ENCODE measurements at places on chromosomes 1 and 21.

DNA sequence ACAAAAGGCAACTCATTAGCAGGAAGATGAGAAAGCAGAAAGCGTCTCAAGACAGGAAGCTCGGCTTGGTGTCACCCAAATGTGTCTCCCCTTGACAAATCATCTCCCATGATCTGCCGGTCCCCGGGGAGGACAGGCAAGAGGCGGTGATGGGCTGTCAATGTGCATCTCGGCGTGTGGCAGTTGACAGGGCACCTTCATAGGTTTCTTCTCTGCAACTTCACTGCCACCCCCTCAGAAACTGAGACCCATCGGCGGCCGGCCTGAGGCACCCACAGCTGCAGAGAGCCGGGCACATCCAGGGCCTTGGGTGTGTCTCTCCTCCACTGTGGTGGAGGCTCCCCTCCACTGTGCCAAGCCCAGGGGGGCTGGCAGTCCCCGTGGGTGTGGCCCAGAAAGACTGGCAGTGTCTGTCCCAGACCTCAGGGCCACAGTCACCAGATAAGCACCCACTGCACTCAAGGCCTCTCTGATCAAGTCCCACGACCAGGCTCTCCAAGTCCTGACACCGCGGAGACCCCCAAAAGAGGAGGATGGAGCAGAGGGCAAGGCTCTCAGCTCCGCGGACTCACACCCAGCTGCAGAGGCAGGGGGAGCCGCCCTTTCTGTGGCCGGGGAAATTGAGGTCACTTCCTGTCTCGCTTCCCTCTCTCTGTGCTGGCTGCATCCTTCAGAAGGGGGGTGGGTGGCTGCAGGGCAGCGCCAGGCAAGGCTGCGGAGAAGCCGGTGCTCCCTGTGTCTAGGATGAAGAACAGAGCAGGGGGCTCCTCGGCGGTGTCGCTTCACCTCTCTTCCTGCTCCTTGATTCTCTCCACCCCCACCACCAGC is 39.6 kb upstream of the LBR start:
- H3K27me3 ChIP-seq, result no peaks in the 10 kb centered on the region
- no peak overlapping the region for H3K4me3 ChIP-seq
- H3K36me3 ChIP-seq, result no peaks in the 10 kb centered on the region
- DNase-seq, result no peak
- H3K4me1 ChIP-seq, result peaks cover 48% of the 10 kb centered on the region
- H3K27ac ChIP-seq, result no peak overlapping the region

- H3K4me1 ChIP-seq, result no peaks in the 10 kb centered on the region
- no peak overlapping the region for H3K27ac ChIP-seq
These were observed 20.6 kb downstream of the SLC30A10 start for GRCh38 chr1:219907772-219908070.

DNA sequence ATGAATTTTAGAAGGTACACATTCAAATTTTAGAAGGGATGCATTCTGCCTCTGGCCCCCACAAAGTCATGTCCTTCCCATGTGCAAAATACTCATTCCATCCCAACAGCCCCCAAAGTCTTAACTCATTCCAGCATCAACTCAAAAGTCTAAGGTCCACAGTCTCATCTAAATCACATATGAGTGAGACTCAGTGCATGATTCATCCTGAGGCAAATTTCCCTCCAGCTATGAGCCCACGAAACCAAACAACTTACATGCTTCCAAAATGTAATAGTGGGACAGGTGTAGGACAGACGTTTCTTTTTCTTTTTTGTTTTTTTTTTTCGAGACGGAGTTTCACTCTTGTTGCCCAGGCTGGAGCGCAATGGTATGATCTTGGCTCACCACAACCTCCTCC is 12.5 kb upstream of the WNT2B start:
- H3K4me1 ChIP-seq, result no peaks in the 10 kb centered on the region
- no peaks in the 10 kb centered on the region for H3K27me3 ChIP-seq
- H3K4me3 ChIP-seq, result no peak overlapping the region

DNA sequence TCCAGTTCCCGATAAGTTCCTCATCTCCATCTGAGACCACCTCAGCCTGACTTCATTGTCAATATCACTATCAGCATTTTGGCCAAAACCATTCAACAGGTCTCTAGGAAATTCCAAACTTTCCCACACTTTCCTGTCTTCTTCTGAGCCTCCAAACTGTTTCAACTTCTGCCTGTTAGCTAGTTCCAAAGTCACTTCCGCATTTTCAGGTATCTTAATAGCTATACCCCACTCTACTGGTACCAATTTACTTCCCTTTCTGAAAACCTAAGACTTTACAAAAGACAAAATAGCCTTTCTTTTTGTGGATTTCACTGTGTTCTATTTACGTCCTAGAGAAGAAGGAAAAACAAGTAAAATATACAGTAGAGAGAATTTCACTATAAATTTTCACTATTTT is 147.0 kb upstream of the FMN2 start:
- no peaks in the 10 kb centered on the region for H3K27me3 ChIP-seq
- no peak overlapping the region for H3K4me3 ChIP-seq
- H3K36me3 ChIP-seq, result no peaks in the 10 kb centered on the region
- no peaks in the 10 kb centered on the region for H3K4me1 ChIP-seq
- H3K27ac ChIP-seq, result no peak overlapping the region
- DNase-seq, result no peak

- DNase-seq, result peak; percentile 74
- H3K4me1 ChIP-seq, result no peaks in the 10 kb centered on the region
- no peak overlapping the region for H3K27ac ChIP-seq
- no peaks in the 10 kb centered on the region for H3K27me3 ChIP-seq
- H3K4me3 ChIP-seq, result no peak overlapping the region
These were observed 67.2 kb downstream of the TTLL7 start for GRCh38 chr1:83931658-83932253.

GRCh38 chr1:78420181-78420580 is 70.6 kb upstream of the PTGFR start:
- H3K36me3 ChIP-seq, result no peaks in the 10 kb centered on the region
- 0 out of 2 replicates have a peak, but pooled peaks cover 2% of the 10 kb centered on the region for H3K4me1 ChIP-seq
- DNase-seq, result no peak
- H3K27me3 ChIP-seq, result no peaks in the 10 kb centered on the region

DNA sequence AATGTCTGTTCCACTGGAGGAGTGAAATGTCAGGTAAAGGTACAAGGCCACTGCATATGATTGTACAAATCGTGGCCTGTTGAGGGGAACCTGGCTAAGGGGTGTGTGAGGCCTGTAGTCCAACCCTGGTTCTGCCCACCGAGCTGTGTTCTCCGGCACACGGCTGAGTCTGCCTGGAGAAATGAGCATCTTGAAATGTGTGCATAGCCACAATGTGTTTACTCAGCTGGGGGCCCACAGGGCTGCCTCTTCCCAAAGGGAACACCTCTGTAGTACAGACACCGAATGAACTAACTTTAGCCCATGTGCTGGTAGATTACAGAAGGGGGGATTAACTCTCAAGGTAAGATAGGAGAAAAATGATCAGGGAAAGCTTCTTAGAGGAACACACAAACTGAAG is 30.2 kb downstream of the AK4 start:
- peaks cover 26% of the 10 kb centered on the region for H3K4me1 ChIP-seq
- H3K27ac ChIP-seq, result no peak overlapping the region

DNA sequence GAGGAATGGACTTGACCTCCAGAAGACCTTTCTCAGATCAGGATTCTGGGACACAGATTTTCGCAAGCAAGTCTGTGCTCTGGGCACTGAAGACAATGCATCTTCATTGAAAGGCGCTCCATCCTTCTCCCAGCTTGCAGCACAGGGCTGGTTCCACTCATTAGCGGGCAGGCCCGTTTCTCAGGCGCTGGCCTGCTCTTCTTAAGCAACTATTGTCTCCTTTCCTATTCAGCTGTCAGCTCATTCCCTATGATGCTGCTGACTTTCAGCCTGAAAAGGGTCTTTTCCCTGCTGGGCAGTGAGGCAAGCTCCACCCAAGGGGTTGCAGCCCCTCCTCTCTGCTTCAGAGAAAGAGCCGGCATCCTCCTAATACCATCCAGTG is 91.9 kb upstream of the PLXNA2 start:
- H3K36me3 ChIP-seq, result no peaks in the 10 kb centered on the region
- H3K27me3 ChIP-seq, result no peaks in the 10 kb centered on the region
- DNase-seq, result no peak
- no peak overlapping the region for H3K4me3 ChIP-seq
- no peaks in the 10 kb centered on the region for H3K4me1 ChIP-seq
- no peak overlapping the region for H3K27ac ChIP-seq

DNA sequence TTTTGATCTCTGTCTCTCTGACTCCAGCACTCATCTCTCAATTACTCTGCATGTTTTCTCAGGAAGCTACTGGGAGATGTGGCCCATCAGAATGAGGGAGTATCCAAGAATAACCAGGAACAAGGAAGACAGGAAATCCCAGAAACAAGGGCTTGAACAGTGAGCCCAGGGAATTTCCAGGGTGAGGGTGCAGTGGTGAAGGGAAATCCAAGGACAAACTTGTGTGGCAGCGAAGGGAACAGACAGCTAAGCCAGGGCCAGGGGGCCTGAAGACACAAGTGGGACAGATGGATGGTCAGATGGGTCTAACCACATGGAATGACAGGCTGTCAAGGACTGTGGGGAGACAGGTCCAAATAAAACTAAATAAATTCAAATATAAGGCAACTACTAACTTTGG is 121.8 kb upstream of the ERRFI1 start:
- no peak overlapping the region for H3K27ac ChIP-seq
- H3K36me3 ChIP-seq, result no peaks in the 10 kb centered on the region
- H3K4me1 ChIP-seq, result peaks cover 33% of the 10 kb centered on the region
- no peak for DNase-seq
- no peak overlapping the region for H3K4me3 ChIP-seq

- DNase-seq, result no peak
- no peak overlapping the region for H3K4me3 ChIP-seq
- no peaks in the 10 kb centered on the region for H3K36me3 ChIP-seq
These were observed 82.3 kb downstream of the DENND1B start for GRCh38 chr1:197692965-197693364.

GRCh38 chr1:8687039-8687438 is 130.4 kb downstream of the RERE start:
- peaks cover 22% of the 10 kb centered on the region for H3K4me1 ChIP-seq
- no peak overlapping the region for H3K4me3 ChIP-seq
- H3K27ac ChIP-seq, result no peak overlapping the region
- peaks cover 2% of the 10 kb centered on the region for H3K36me3 ChIP-seq
- no peaks in the 10 kb centered on the region for H3K27me3 ChIP-seq

DNA sequence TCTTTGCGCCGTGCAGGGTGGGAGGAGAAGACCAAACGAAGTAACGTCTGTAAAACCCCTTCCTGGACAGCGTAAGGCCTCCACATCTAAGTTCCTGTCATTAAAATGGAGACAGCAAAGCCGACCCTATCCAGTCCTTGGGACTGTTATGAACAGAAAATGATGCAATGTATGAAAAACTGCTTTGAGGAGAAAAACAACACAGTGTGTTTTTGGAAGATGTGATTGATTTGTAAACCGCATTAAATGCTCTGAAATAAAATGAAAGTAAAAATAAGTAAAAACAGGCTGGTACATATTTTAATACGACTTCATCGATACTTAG is 827 bp upstream of the URB1 start:
- no peaks in the 10 kb centered on the region for H3K27me3 ChIP-seq
- H3K4me3 ChIP-seq, result peak overlapping the region; percentile 96
- no peak overlapping the region for H3K27ac ChIP-seq
- H3K4me1 ChIP-seq, result no peaks in the 10 kb centered on the region
- DNase-seq, result no peak
- peaks cover 8% of the 10 kb centered on the region for H3K36me3 ChIP-seq

DNA sequence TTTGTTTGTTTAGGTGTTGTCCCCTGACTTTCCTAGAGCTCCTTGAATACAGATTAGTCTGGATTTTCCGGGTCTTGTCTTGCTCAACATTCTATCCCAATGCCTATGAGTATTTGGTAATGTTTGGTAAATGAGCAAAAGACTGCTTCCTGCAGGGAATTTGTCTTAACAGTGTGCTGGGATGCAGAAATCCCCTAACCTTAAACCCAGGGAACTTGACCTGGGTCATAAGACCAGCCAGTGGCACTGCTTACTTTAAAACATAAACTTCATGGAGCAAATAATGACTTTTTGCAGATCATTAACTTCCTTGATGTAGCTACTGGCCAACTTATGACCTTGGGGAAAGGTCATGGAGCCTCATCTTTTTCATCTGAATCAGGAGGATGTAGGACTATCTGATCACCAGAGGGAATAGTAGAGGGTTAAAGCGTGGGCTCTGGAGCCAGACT is 27.2 kb downstream of the TCEANC2 start:
- no peaks in the 10 kb centered on the region for H3K36me3 ChIP-seq
- no peak overlapping the region for H3K4me3 ChIP-seq
- H3K4me1 ChIP-seq, result no peaks in the 10 kb centered on the region
- no peaks in the 10 kb centered on the region for H3K27me3 ChIP-seq
- DNase-seq, result no peak

DNA sequence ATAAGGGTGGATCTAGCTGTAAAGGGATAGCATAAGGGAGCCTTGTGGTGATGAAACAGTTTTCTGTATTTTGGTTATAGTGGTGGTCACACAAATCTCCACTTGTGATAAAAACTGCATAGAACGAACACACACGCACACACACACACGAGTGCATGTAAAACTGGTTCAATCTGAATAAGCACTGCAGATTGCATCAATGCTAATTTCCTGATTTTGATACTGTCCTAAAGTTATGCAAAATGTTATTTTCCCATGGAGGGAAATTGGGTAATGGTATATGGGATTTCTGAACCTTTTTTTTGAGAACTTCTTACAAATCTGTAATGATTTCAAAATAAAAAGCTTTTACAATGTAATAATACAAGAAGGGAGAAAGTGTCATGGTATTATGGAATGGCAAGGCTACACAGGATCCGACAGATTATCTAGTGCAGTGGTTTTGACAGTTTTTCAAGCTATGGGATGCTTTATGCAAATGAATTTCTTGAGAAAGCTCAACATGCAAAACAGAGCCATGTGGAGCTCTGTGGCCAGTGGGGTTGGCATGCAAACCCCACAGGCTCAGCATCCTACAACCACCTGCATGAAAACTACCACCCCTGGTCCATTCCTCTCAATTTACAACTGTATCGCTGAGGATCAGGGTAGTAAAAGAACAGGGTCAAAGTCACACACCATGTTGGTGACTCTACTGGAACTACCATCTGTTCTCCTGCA is 18.8 kb downstream of the SLC41A1 start:
- peaks cover 42% of the 10 kb centered on the region for H3K36me3 ChIP-seq
- no peak for DNase-seq
- no peaks in the 10 kb centered on the region for H3K27me3 ChIP-seq

DNA sequence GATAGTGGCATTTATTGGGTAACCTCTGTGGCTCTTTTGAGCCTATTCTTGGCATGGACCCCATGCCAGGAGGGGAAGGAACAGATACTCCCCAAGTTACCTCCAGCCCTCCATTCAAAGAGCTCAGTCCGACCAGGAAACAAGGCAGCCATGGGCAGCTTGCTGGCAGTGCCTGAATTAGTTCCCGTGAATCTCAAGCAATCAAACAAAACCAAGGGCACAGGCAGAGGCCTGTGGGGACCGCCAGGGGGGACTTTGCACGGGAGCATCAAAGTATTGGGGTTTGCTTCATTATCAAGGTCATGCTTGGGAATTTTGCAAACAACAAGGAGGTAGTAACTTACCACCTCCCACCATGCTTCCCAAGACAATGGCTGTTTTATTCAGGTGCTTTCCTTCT is 81.2 kb upstream of the IFFO2 start:
- DNase-seq, result no peak
- peaks cover 63% of the 10 kb centered on the region for H3K27me3 ChIP-seq
- no peaks in the 10 kb centered on the region for H3K36me3 ChIP-seq
- H3K27ac ChIP-seq, result no peak overlapping the region
- H3K4me3 ChIP-seq, result no peak overlapping the region

GRCh38 chr1:21664806-21665588 is 4.2 kb downstream of the RAP1GAP start:
- no peak overlapping the region for H3K4me3 ChIP-seq
- no peak for DNase-seq
- no peak overlapping the region for H3K27ac ChIP-seq
- no peaks in the 10 kb centered on the region for H3K27me3 ChIP-seq

GRCh38 chr1:180966312-180966711 is 53.6 kb downstream of the KIAA1614 start:
- H3K4me3 ChIP-seq, result no peak overlapping the region
- DNase-seq, result peak; percentile 51
- H3K27ac ChIP-seq, result peak overlapping the region; percentile 96
- H3K4me1 ChIP-seq, result peaks cover 42% of the 10 kb centered on the region
- peaks cover 7% of the 10 kb centered on the region for H3K36me3 ChIP-seq

Measured in SJCRH30 (cell line).